GM12864 (cell line): ENCODE measurements at places on chromosomes 4 and X.

GRCh38 chr4:144748814-144749555, 103.0 kb downstream of the HHIP start:
- no peak for DNase-seq

DNA sequence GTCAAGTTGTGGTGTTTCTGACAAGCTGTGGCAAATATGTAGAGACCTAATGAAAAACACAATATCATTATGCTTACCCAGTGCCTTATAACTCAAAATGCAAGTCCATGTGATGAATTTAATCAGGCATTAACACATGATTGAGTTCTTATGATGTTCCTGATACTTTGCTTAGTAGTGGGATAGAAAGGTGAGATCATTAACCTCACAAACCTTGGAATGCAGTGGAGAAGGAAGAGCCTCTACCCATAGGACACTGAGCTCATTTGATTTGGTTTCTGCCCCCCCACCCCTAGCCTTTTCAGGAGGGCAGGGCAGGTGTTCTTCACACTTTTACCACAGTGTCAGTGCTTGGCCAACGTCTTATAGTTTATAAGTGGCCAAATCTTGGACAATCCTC, 683.6 kb upstream of the CPEB2 start:
- no peak for DNase-seq

DNA sequence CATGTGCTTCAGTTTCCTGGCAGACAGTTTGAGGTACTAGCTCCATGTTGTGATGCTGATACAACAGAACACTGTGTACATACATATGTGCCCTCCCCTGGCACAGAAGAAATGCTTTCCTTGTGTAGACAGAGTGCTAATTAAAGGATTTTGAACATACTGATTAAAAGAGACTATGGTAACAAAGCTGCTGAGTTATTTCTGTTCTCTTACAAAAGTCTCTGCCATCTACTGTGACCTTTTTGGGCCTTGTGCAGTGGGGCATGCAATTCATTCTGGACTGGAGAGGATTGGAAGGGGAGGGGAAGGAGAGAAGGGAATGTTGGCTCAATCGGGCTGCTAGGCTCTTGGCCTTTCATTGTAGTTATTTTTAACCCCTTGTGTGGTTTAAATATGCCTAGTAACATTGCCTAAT, 6.0 kb downstream of the PDLIM5 start:
- no peak for DNase-seq

GRCh38 chr4:25861951-25862410, 807 bp downstream of the SEL1L3 start:
- no peak for DNase-seq

DNA sequence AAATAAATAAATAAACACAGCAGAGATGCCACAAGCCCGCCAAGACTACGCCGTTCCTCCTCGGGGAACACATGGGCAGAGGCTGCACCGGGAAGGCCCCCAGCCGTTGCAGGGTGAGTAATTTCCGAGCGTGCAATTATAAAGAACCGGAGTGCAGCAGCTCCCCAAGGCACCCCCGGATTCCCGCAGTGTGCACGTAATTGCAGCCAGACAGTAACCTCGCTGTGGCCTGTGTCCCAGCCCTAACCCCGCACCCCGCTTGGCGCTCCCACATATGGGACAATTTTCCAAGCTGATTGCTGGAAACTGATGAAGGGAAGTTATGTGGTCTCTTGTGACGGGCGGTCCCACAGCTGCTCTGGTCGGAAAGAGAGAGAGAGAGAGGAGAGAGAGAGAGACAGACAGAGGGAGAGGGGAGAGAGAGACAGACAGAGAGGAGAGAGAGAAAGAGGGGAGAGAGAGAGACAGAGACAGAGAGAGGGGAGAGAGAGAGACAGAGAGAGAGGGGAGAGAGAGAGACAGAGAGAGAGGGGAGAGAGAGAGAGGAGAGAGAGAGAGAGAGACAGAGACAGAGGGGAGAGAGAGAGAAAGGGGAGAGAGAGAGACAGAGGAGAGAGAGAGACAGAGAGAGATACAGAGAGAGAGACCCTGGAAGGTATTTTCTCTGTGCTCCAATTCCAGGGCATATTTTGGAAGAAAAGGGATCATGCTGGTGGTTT, 275.4 kb downstream of the SHOX start:
- no peak for DNase-seq

- DNase-seq, result no peak
Observed at GRCh38 chr4:123583043-123583442, 186.4 kb downstream of the SPRY1 start.

DNA sequence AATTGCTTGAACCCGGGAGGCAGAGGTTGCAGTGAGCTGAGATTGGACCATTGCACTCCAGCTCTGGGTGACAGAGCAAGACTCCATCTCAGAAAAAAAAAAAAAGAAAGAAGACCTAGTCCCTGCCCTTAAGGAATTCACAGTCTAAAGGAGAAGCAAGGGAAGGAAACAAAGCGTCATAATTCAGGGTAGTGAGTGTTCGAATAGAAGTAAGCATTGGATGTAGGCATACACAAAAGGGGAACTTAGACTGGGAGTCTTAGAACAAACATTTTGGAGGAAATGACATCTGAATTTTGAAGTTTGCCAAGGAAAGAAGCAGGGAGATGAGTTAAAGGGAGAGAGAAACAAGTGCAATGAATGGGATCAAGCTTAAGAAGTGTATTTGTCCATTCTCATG, 32.4 kb downstream of the PPM1K start:
- DNase-seq, result no peak

- no peak for DNase-seq
Observed at GRCh38 chr4:109412776-109413175, 20.8 kb upstream of the SEC24B start.

- DNase-seq, result no peak
Observed at GRCh38 chr4:2800691-2801596, 8.1 kb downstream of the SH3BP2 start.

- DNase-seq, result no peak
Observed at GRCh38 chr4:183700407-183700806, 41.3 kb downstream of the TRAPPC11 start.
